ENCODE measurements at places on chromosomes 11 and 22.

DNA sequence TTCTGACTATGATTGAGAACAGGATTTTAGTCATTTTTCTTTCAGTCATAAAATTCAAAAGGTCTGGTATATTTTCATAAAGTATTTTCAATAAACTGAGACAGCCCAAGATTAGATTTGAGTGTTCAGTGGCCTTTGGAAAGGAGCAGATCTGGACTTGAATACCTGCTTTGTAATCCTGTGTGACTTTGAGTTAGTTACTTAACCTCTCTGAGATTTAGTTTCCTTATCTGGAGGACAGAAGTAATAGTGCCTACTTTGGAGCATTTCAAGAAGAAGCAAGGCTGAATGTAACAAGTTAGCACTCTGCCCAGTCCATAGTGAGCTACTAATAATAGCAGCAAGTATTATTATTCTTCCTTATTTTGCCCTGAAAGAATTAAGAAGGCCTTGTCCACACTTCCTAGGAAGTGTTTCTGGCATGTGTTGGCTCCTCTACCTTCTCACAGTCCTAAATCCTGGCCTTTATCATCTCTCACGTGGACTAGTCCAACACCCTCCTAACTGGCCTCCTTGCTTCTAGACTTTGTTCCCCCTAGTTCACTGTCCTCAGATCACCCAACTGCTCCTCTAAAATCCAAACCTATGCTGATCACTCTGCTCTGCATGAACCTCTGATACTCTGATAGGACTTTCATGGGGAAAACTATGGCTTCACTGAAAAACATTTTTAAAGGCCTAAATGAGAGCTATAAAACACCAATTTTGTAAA is 115.8 kb downstream of the PLEKHA7 start:
- DNase-seq, result no peak

DNA sequence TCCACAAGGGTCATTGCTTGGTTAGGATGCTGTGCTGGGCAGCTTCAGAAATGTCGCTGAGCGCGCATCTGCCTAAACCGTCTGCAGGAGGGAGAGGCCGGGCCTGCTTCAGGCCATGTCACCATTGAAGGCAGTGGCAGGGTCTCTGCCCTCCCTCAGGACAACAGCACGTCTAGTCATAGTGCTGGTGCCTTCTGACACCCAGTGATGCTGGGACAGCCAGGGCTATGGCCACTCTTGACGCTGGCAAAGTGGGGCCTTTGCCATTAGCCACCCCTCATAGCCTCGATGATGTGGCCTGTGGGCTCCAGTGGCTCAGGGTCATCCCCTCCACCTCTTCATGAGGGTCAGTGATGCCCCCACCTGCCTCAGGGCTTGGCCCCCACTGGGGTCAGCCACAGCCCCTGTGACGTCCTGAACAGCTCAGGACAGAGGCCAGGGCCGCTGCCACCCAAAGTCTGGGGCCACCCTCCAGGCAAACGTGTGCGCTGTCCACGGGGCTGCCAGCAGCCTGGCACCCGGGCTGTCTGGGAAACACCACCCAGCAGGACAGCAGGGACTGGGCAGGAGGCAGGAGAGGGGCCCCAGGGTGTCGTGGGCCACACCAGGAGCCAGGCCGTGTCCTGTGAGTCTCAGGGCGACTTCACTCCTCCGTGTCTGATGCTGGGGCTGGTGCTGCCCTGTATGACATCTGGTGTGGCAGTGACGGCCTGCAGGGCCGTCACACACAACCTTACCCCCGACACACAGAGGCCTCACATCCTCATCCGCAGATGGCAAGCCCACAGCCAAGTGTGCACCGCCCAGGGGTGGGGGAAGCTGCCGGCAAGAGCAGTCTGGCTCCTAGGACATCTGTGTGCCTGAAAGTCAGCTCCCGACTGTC is 42.5 kb downstream of the CERK start:
- no peak for DNase-seq

GRCh38 chr11:76208438-76209374 is 2.4 kb upstream of the WNT11 start:
- DNase-seq, result no peak

DNA sequence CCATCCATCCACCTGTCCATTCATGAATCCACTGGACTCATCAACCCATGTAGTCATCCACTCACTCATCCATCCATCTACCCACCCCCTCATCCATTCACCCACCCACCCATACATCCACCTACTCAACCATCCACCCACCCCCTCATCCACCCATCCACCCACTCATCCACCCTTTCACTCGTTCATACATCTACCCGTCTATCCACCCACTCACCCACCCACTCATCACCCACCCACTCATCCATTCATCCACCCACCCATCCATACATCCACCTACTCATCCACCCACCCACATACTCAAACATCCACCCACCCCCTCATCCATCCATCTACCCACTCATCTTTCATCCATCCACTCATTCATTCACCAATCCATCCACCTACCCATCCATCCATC is 37.7 kb downstream of the RTL6 start:
- DNase-seq, result no peak

DNA sequence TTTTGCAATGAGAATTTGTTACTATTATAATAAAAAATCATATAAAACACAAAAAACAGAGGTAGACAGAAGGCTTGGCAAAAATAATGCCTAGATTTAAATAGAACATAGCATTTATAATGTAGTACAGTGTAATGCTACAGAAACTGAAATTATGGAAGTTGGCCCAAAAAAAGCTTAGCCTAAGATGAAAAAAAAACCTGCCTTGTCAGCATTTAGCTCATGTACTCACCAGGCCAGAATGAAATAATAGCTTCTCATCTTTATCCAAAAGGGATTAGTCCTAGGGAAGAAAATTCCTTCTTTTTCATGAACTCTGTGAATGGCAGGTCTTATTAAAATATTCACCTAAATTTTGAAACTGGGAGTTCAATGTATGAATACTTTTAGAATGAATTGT is 951.1 kb downstream of the LRRC4C start:
- no peak for DNase-seq

DNA sequence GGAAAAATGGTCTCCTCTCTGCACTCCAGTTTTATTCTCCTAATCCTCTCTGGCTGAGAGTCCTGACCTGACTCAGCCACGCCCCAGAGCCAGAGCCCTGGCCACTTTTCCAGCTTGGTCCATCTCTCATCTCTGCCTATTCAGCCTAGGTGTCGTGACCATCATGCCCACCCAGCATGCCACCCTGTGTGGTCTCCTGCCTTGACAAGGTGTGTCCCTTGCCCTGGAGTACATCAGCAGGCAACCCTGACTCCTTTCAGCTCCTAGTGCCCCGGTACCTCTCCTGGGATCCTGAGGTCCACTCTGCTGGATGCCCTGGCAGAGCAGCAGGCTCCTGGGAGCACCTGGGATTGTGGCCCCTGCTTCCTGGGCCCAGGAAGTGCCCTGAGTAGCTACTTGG is 52.8 kb downstream of the ZNRF3 start:
- DNase-seq, result no peak

DNA sequence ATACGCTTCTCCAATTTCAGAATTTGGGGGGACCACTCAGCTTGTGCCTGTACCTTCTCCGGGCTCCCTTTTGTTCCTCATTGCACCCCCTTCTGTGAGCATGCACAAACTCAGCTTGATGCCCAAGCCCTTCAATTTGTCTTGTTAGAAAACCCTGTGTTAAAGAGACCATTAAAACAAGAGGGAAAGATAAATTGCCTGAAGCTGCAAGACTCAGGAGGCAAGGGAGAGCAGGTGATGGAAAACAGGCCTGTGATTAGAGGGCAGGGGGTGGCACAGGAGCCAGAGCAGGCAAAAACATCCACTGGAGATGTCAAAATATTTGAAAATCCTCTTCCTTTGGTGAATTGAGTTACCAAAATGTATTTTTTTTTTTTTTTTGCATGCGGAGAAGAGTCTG is 121.7 kb downstream of the MIAT start:
- no peak for DNase-seq

- no peak for DNase-seq
Observed at GRCh38 chr11:12177739-12178338, 67.4 kb downstream of the MICAL2 start.

DNA sequence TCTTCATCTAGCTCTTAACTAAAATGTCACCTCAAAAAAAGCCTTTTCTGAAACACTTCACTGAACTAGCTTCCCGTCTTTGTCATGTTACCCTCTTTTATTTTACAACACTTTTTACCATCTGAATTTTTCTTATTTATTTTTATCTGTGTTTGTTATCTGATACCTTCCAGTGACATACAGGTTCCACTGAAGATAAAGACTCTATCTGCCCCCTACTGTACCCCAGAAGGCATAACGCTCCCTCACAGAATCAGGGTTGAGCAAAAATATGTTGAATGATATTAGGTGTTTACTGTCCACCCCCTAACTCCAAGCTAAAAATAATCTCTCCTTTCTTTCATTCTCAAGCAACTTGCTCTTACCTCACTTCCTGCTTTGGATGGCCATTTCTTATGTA is 654.2 kb downstream of the NELL1 start:
- no peak for DNase-seq

DNA sequence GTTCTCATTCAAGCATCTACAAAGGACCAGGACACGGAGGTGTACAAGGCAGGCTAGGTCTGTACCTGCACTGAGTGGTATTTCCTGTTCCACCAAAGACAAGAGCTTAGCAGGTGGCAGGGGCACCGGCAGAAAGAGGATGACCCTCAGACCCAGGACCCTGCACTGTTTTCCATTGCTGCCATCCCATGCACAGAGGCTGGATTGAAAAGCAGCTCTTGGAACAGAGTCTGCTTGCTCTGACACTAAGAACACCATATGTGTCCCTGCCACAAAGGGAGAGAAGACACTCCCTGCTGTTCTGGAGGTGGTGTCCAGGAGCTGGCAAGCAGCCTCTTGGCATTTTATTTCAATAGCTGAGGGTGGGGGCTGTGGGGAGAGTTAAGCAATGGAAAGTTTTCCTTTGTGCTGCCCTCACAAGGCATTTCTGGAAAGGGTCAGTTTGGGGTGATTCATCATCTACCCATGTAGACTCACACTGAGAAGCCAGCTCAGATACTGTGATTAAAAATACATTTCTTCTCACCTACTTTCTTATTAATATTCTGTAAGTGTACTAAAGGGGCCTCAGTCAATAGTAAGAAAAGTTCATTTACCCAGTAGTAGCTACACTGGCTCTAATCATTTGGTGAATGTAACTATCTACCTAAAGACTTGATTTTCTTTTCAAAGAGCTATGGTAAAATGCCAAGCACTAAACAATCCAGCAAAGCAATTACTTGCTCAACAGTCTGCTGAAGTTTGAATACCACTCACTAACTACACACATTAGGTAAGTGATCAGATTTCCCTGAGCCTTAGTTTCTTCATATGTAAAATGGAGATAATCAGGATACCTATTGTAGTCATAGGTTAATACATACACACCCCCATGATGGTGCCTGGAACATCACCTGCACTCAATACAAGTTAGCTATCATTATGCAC is 55.2 kb downstream of the SLC1A2 start:
- peak; percentile 89 for DNase-seq

DNA sequence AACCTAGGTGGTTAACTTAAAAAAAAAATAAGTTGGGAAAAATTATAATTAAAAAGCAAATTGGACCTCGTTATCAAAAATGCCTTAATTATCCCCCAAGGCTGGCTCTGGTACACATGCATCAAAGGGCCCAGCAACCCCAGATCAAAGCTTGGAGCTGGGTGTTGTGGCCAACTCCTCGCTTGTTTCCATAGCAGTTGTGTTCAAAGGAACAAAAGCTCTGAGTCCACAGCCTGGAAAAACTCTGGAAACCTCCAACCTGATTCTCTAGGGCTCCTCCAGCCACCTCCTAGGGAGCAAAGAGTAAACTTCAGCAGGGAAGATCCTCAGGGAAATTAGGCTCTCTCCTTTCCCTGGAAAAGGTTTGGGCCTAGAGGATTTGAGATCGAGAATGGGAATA is 149.4 kb downstream of the NXPE2 start:
- no peak for DNase-seq
